Activated CD4-positive, alpha-beta T cell treated with anti-CD3 and anti-CD28 coated beads, Interleukin-2, amount 50 U/mL, for 4 hours (primary cell): ENCODE measurements at places on chromosomes 2 and 18.
A peak's percentile ranks its signal among the peaks of the same experiment; 100 is the strongest.

- no peak for DNase-seq
Observed at GRCh38 chr2:25790074-25790790, 88.1 kb downstream of the ASXL2 start.

- DNase-seq, result no peak
Observed at GRCh38 chr2:54945391-54946219, 104.6 kb downstream of the RTN4 start.

GRCh38 chr2:118123561-118124232, 35.4 kb downstream of the INSIG2 start:
- DNase-seq, result no peak

DNA sequence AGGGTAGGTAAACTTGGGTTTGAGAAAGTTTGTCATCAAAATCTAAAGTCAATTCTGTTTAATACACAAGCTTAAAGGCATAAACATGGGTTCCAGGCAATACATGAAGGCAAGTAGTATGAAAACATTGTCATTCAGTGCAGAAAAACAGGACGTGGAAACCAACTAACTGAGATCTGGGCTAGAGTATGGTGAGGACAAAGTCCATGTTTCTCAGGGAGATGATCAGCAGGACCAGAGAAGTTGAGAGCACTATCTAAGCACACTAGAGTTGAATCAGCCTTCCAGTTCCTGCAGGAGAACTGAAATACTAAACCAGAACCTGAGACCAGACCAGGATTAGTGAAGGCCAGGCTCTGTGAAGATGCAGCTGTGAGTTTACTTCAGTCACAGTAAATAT, 302.8 kb upstream of the CRIM1 start:
- DNase-seq, result no peak

DNA sequence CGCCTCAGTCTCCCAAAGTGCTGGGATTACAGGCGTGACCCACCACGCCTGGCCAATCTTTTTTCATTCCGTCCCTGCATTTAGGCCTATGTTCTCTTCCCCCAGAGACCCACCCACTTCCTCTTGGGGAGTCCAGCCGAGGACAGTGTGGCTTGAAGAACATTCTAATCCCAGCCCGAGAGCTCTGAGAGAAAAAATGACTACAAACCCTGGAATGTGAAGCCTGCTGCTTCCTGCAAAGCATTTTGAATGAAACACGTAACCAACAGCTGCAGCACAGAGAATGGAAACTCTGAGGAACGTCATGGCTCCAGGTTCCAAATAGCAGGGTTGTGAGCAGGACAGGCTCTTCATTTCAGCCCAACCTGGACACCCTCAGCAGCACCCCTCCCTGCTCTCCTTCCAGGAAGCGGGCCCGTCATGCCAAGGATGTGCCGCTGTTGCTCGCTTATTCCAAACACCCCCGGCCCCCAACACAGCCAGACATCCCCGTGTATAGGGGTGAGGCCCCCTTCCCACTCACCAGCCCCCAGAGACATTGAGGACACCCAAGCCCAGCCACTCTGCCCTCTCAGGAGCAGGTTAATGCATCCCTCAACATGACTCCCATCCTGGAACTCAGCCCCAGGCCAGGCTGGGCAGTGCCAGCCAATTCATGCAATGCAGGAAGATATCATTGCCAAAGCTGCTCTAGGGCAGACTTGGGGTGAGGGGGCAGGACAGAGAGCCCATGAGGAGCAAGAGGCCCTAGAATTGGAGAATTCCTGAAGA, 139.8 kb downstream of the ZFP36L2 start:
- DNase-seq, result no peak

DNA sequence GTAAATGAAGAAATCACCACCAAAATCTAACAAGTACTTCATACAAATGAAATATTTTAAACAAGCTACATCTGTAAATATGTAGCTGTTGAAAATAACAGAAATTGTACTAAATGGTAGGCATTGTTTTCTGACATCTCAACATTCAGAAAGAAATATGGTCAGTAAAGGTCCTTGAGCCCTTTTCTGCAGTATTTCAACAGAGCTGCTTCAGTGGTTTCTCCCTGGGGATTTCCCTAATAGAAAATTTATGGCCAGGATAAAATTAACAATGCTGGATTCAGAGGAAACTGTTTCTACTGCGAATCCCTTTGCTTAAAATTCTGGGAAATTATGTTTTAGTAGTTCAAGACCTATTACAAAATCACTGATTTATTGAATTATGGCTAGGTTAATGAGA, 256.6 kb downstream of the PIEZO2 start:
- DNase-seq, result no peak

- DNase-seq, result no peak
Observed at GRCh38 chr2:16122556-16122955, 182.2 kb downstream of the MYCN start.

DNA sequence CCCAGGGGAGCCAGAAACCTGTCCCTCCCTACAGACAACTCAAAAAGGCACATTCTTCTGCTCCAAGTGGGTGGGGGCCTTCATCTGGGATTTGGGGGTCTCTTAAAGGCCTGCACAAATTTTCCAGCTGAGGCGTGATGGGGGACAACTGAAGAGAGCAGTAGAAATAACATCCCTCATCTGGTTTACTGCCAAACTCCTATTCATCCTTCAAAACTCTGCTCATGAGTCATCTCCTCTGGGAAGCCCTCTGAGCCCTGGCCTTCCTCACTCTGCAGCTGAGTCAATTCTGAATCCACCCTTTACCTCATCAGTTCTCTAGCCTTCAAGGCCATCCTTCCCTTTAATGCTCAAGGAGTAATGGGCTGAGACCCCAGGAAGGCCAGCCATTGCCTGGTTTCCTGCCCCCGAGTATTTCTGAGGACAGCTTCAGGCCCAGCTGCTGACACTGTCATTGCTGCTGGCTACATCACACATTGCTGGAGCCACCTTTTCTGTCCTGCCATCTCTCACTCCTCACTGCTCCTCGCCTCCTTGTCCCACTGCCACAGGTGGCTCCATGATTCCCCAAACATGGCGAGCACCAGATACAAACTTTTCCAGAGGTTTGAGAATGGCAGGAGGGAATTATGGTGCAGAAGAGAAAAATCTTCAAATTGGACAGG, 32.2 kb upstream of the GLI2 start:
- DNase-seq, result no peak

DNA sequence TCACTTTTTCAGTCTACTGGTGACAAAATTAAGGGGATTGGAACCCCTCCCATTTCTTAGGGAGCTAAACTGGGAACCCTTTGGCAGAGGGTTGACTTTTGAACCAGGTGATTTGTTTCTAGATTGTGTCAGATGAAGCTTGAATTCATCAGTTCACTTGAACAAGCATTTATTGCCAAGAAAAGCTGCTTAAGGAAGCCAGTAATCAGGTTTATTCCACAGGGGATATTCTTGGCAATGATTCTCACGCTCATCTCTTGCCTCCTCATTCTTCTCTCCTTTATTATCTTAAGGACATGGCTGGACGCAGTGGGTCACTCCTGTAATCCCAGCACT, 101.0 kb downstream of the ALPK2 start:
- DNase-seq, result no peak

DNA sequence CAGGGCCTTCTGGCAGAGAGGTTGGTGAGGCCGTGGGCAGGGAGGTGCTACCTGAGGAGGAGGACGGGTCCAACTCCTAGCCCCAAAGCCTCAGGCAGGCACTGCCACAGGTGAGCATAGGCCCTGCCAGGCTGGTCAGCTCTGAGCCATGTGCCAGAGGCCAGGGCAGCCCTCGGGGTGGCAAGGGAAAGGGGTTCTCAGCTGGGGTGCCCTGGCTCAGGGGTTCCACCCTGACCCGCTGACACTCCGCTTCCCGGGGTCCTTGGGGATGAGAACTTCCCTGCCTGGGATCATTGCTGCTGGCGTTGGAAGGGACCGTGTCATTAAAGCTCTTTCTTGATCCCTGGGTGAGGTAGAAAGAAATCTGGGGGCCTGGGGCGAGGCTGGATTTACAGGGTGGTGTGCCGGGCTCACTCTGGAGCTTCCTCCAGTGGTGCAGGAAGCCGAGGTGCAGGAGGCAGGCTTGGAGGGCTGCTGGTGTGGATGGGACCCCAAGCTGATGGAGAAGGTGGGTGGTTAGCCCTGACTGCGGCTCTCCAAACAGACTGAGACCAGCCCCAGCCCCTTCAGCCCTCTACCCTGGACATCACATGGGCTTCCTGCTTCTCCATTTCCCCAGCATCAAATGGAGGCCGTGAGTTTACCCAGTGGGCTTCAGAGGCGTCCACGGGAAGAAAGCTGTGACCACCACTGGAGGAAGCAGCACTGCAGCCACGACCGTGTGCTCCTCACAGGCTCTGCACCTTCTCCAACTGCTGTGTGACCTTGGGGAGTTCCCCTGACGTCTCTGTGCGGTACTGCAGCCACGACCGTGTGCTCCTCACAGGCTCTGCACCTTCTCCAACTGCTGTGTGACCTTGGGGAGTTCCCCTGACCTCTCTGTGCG, 295.2 kb downstream of the NDUFA10 start:
- DNase-seq, result no peak

DNA sequence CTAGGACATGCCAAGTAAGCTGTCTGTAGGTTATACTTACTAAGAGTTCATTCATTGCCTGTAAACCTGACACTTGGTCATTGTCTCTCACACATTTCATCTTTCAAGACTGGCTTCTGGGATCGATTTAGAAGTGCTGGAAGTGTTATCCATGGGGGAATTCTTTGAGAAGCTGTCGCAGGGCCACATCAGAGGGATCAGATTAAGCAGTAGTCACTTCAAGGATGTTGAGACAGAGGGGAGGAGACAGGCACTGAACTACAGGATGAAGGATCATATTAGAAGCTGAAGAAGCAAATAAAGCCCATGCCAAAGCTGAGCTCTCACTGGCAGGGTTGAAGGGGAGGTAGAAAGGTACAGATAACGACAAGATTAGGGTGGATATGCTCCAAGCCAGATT, 49.0 kb downstream of the CDK15 start:
- no peak for DNase-seq

GRCh38 chr2:96757477-96757860, 3.2 kb upstream of the CNNM4 start:
- DNase-seq, result no peak

DNA sequence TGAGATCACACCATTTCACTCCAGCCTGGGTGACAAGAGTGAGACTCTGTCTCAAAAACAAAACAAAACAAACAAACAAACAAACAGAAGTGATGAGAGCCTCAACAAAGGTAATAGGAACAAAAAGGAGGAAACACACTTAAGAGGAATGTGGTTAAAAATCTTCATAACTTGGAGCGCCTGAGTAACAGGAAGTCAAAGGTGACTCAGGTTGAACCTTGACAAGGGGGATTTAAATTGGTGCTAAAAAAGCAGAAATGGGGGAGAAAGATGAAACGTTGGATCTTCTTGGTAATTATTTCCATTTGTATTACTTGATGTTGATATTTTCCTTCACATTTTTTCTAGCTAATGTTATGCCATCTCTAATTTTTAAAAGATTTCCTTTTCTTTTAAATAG, 318.5 kb upstream of the TCF4 start:
- DNase-seq, result no peak

GRCh38 chr2:227411320-227411989, 23.7 kb upstream of the SCYGR1 start:
- peak; percentile 42 for DNase-seq

- no peak for DNase-seq
Observed at GRCh38 chr18:79387214-79387613, 8.5 kb upstream of the NFATC1 start.

DNA sequence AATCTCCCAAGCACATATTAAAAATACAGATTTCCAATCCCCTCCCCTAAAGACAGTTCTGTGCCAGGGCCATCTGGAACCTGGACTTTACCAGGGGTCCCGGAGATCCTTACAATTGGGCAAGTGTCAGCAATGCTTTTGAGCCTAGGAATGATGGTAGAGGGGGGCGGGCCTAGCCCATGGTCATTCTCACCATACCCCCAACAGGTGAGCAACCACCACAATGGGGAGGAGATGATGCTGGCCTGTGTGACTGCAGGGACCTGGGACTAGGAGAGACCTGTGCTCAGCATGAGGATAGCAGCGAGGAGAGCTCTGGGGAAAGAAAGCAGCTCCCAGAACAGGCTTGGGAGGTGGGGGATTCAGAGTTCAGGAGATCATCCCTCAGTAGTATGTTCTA, 13.9 kb upstream of the ASAP2 start:
- no peak for DNase-seq

DNA sequence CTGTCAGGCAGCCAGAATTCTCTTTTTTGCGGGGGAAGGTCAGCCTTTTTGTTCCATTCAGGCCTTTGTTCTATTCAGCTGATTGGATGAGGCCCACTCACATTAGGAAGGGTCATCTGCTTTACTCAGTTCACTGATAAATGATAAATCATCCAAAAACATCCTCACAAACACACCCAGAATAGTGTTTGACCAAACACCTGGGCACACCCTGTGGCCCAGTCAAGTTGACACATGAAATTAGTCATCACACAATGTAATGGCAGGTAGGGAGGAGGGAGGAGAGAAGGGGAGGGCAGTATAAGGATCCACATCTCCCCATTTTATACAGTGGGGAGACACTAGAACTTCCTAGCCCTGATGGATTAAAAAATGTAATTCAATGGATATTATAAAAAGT, 8.3 kb upstream of the RMC1 start:
- no peak for DNase-seq

DNA sequence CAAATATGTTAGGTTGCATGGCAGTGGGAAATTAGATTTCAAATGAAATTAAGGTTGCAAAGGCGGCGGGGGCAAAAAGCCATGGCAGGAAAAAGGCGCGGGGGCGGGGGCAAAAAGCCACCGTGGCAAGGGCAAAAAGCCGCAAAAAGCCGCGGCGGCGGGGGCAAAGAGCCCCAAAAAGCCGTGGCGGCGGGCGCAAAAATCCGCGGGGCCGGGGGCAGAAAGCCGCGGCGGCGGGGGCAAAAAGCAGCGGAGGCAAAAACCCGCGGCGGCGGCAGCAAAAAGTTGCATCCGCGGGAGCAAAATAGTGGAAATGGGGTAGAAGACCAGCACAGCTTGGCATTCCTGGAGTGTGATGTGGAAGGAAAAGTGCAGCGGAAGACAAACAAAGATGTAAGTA, 417.1 kb downstream of the ANKRD30B start:
- DNase-seq, result no peak

GRCh38 chr18:56747032-56747658, 96.0 kb downstream of the WDR7 start:
- DNase-seq, result no peak

GRCh38 chr18:57794951-57795728, 8.0 kb downstream of the ATP8B1 start:
- DNase-seq, result no peak
